ENCODE measurements at places on chromosomes 5 and 9.

DNA sequence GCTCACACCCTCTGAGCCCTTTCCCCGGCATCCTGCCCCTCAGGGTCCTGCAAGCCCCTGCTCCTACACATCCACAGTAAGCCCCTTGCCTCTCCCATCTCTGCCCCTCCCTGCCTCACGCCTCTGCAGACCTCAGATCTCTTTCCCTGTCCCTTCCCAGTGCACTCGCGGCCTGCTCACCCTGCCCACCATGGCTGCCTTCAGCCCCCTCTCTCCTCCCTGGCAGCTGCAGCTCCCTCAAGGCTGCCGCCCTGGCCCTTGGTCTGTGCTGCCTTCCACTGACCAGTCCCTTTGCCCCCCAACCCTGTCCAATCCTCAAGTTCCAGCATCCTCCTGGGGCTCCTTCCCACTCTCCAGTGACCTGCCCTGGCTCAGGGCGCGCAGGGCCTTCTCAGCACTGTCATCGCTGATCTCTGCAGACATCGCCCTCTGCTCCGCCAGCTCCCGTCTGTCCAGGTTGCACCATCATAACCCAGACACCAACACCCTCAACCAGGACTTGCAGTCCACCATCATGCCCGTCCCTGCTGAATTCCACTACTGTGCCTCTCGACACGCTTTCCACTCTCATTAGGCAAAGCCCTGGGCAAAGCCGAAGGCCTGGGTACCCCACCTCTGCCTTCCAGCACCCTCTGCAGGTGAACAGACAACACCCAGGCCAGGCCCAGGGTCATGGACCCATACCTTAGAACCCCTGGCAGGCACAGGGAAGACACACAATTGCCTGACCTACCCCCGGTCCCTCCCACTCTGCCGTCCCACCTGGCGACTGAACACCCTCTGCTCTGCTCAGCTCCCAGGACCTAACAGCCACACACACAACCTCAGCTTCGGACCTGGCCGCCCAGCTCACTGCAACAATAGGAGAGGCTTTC, 97.8 kb upstream of the RUFY1 start:
- DNase-seq = no peak

- DNase-seq = no peak
Measured at GRCh38 chr5:92874790-92875189, 706.2 kb downstream of the NR2F1-AS1 start.

DNA sequence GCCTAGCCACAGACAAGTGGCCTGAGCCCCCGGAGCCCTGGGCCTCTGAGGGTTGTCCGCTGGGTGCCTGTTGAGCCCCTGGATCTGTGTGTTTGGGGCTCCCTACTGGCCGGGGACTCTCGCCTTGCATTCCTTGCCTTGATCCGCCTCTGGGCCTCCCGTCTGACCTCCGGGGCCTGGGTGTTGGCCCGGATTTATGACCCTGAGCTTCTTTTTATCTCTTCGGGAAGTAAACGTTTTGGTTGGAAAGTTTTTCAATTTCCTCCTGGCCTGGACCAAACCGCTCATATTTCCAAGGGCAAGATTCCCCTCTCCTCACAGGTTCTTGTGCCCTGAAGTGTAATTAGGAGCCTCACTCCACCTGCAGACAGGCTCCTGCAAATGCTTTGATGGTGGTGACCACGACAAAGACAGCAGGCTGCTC, 69.3 kb upstream of the EGFLAM start:
- no peak for DNase-seq

GRCh38 chr5:144504929-144505577, 334.4 kb downstream of the KCTD16 start:
- DNase-seq = no peak

DNA sequence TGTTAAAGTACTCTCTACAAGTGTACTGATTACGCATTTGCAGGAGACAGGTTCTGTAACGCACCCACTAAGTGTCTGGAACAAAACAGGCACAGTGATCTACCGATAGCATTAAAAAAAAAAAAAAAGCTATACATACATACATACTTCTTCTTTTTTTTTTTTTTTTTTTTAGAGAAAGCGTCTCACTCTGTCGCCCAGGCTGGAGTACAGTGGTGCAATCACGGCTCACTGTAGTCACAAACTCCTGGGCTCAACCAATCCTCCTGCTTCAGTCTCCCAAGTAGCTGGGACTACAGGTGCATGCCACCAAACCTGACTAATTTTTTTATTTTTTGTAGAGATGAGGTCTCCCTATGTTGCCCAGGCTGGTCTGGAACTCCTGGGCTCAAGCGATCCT, 7.6 kb downstream of the KIF24 start:
- no peak for DNase-seq

DNA sequence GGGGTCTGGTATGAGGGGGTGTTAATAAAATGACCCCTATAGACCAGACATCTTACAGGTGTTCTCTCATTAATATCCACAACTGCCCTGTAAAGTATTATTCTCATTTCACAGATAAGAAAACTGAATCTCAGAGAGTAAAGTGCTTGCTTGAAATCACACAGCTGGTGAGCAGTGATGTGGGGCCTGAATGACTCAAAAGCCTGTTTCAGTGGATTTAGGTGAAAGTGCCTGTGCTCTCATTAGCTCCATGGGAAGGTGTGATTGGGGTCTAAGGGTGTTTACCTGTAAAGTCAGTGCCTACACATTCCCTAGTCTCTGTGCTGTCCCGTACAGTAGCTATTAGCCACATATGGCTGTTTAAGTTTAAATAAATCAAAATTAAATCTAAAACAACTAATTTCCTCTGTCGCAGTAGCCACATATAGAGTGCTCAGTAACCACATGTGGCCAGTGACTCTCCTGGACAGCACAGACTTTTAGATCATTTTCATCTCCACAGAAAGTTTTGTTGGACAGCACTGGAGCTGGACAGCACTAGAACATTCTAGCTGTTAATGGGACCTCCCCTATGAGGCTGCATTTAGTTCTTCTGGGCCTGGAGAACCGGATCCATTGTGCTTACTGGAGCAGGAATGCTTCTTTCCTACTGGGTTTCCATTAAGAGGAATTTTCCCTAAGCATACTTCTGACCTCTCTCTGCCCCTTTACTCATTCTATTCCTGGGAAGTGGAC, 52.5 kb upstream of the SEMA6A start:
- no peak for DNase-seq

- no peak for DNase-seq
Measured at GRCh38 chr5:57626703-57627102, 144.1 kb upstream of the ACTBL2 start.

DNA sequence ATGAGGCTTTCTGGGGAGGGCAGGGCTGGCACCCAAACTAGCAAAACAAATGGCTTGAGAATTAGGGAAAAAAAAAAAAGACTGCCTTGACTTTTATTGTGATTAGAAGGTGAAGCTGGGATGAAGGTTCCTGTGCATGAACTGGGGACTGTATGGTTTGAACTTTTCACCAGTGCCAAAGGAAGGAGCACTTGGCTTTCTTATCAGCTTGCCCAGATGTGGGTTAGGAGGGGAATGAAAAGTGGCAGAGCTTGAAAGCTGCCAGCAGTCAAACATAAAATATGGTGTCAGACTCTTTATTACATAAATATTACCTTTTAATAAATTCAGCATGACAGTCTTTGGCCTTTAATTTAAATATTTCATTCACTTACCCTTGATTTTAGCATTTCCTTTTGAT, 182.5 kb downstream of the PSAT1 start:
- no peak for DNase-seq

- peak; percentile 21 for DNase-seq
Measured at GRCh38 chr9:89603767-89604665, 796 bp upstream of the GADD45G start.

DNA sequence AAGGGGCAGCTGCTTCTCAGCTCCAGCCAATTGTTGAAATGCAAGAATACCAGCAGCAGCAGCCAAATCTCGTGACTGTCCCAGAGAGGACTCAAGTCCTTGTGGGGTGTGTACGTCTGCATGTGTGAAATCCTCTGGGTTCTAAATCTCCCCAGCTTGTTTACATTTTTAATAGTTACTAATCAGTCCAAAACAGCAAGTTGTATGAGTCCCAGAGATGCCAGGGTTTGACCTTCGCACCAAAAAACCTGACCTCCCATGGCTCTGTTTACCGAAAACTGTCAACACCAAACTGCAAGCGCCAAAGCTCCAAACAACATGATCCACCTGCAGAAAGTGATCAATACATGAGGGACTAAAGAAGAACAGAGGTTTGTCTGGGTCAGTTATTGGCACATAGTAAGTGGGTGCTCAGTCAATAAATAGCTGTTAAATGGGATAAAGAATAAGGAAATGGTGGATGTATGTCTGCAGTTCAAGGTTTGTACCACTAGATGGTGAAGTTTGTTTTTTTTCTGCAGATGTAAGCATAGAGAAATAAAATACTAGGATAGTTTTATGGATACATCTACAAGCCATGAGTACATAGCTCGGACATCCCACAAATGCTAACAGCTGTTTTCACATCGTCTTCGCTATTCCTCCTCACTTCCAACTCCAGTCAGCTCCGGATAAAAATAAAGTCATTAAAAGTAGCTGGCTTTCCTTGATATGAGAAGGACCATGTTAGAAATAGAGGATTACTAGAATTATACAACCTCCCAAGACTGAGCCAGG, 85.3 kb upstream of the ADRB2 start:
- DNase-seq = no peak

- DNase-seq = no peak
Measured at GRCh38 chr5:128199104-128199503, 115.5 kb downstream of the SLC12A2 start.

DNA sequence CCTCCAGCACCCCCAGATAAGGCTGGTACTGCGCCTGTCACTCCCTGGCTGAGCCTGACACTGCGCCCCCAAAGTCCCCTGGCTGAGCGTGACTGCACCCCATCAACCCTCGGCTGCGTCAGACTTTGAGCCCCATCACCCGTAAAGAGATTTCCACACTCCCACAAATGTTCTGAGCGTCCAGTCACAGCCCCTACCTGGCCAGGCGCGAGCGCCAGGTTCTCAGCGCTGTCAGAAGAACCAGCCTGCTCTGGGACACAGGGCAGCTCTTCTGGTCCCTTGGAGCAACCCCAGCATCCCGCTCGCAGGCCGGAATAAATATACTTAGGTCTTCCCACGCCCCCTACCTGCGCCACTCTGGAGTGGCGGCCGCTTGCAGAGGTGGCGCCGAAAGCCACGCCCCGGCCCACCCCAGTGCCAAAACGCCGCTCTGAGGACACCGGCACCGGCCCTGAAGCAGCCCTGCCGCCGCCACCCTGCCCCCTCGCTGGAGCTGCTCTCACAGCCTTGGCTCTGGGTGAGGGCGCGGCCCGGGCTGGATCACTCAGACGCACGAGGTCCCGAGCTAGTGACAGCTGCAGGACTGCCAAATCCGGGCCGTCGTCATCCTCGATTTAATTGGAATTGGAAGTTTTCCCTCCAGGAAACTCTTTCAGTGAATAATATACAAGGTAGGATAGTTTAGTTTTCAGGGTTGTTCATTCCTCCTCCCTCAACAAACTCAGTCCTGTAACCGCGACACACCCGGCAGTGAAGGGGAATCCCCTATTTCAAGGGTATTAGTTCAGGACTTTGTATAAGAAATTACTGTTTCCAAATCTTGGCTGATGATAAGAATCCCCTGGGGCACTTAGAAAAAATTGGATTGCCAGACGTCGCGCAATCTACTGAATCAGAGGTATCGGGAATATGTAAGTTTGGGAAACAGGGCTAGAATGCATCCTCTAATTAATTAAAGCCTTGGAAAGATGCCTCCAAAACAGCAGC, 1.2 kb upstream of the CEMIP2 start:
- DNase-seq = peak; percentile 61

GRCh38 chr5:126694403-126694802, 82.5 kb upstream of the LMNB1 start:
- no peak for DNase-seq

DNA sequence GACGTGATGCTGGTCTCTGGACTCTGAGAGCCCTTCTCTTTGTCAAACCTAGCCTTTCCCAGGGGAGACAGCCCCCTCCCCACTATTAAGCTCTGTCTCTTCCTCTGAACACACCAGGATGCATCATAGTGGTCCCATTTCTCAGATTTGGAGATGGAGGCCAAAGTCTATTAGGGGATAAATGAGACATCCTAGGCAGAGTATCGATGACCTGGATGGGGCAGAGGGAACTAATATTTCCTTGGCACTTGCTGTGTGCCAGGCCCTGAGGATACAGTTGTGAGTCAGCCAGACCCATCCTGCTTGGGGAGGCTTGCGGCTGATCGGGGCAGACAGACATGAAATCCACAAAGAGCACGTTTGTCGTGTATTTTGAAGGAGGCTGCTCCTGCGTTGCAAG, 5.2 kb downstream of the DNM1 start:
- no peak for DNase-seq

DNA sequence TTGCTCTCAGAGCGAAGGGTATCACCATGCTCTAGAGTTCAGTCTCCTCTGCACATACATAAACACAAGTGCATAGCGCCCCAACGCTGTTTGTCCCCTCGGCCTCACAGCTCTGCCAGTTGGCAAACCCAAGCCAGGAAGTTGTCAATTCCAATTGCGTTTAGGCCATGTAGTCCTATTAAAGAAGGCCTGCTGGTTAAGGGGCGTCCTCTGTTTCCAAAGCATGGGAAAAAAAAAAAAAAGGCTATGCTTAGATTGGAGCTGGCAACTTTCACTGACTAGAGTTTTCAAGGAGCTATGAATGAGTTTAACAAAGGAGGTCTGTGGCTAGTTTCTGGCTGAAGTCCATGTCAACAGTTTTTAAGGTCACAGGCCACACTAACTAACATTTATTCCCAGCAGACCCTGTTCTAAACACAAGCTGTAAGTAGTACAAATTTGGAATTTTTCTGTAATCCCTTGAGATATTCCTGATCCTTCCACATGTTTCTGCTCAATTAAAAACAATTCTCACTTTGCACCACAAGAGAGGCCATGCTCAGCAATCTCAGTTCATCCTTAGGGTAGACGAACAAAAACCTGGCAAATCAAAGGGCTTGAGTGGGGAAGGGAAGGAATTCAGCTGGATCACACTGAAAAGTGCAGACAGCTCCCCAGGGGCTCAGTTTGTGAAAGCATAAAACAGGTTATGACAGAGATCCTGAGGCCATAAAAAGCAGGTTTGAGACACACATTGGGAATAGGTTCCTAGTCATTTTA, 187.7 kb downstream of the DENND1A start:
- DNase-seq = no peak

- DNase-seq = no peak
Measured at GRCh38 chr5:669111-669841, 23.9 kb downstream of the TPPP start.

DNA sequence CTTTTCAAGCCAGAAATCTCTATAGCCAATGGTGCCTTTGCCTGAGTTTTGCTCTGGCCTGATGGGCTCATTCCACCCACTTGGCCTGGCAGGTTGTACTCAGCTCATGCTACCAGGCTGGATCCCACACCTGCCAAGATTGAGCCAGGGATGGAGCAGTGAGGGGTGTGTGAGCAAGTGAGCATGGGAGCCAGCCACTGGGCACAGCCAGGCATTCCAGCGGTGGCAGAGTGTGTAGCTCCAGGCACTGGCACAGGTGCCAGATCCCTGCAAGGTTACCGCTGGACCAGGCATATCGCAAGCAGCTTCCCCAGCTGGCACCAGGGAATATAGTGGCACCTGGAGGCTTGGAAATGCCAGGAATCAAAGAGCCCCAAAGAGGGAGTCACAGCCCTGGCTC, 2395.6 kb upstream of the C9orf72 start:
- DNase-seq = no peak

GRCh38 chr9:5947912-5948311, 57.2 kb downstream of the MLANA start:
- DNase-seq = no peak

All from T-helper 1 cell (primary cell).